ENCODE measurements at places on chromosomes 3 and 15.

DNA sequence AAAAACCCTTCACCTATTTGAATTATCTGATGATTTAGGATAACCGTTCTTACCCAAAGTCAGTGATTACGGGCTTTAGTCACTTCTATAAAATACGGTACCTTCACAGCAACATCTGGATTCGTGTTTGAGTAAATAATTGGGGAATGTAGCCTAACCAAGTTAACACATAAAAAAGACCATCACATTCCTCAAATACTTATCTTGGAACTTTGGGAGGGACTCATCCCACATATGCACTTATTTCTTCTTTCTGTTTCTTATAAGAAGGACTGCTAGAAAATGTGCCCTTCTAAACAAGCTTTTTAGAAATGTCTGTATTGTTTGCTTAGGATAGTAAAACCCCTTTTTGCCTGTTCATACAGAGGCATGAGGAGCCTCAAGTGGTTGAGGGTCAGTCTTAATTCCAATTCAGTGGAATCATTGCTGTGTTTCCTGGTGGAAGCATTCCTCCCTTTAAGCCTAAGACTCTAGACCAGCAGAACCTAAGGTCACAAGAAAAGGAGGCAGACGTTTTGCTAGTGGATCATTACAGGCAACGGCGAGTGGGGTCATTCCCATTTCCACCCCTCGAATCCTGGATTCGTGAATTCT lies 67.5 kb downstream of the TMEM44 start:
- DNase-seq = no peak

GRCh38 chr15:50943638-50944037 lies 35.2 kb downstream of the AP4E1 start:
- DNase-seq = no peak

DNA sequence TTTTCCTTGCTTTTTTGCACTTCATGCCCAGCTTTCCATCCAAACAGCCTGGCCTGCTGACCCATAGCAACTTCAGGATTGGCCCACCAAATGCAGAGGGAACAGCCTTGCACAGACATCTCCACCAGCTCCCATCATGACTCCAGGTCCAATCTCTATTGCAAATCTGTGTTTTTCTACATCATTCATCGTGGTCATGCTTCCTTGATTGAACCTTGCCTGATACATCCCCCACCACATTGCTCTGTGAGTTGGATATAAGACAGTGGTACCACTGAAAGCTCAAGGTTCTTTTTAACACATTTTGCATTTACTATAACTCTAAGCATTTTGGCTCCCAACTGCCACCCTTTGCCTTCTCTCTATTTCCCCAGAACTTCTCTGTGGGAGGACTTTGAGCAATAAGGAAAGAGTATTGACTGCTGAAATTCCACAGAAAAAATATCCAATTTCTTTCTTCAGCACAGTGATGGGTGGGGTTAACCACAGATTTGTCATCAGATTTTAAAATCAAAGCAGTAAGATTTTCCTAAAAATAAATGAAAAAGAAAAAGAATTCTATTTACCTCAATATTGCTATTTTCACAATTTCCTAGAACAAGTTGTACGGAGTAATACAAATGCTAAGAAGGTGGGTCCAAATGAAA lies 114.6 kb upstream of the GALNT15 start:
- DNase-seq = no peak

- no peak for DNase-seq
These were observed 265.5 kb downstream of the NR2F2 start for GRCh38 chr15:96595951-96596350.

- no peak for DNase-seq
These were observed 36.8 kb upstream of the RFTN1 start for GRCh38 chr3:16550305-16550675.

- DNase-seq = peak; percentile 65
These were observed 120.9 kb downstream of the SAMMSON start for GRCh38 chr3:70120357-70120966.
